ENCODE measurements at places on chromosomes 4 and X.

DNA sequence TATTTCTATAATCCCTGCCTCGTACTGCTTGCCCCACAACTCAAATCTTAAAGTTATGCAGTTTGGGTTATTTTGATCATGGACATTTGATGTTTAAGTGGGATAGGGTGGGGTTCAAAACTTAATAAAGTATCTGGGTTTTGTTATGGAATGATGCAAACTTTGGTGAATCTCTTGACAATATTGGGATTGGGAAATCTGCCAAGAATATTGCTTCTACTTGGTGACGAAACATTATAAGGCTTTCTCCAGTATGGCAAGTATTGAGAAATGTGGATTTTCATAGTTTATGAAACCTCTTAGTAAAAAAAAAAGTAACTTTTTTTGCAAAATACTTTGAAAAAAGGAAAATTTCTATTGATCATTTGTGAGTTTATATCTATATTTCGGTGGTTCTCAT is 130.8 kb upstream of the SFRP2 start:
- DNase-seq: no peak

- no peak for DNase-seq
Observed at GRCh38 chr4:171582961-171583581, 230.1 kb upstream of the GALNTL6 start.

DNA sequence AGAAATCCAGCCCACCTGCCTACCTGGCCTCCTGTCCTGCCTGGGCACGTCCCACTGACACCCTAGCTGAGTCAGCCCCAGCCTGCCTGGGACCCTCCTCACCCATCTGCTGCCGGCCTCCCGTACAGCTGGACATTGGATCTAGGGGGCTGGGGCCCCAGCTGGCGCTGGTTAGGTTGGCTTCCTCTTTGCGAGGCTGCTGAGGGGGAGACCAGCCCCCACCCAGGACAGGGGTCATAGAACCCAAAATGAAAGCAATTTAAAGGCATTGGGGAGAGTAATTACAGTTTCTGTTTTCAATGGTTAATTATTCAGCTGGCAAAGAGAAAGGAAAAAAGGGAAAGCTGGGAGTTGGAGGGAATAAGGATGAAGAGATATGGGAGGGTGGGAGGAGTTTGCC is 15.8 kb downstream of the EFNB1 start:
- no peak for DNase-seq

DNA sequence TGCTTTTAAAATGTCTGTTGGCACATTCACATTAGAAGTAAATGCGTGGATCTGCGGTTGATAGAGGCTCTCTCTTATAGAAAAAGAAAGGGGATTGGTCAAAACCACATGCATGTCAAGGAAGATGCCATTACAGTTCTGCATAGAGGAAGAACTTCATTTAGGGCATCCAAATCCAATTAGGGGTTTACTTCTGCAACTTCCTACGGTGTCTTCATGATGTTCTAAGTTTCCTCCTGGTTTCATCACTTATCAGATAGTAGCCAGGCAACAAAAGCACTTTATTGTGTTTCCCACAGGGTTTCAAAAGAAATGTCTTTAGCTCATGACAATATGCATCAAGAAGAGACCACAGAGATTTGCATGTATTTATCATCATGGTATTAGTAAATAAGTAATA is 136.0 kb upstream of the HPGD start:
- DNase-seq: no peak
